ENCODE measurements at places on chromosomes 2 and 18.
A peak's percentile ranks its signal among the peaks of the same experiment; 100 is the strongest.

GRCh38 chr2:233247744-233248143 lies 3.7 kb upstream of the ATG16L1 start:
- no peak for DNase-seq

DNA sequence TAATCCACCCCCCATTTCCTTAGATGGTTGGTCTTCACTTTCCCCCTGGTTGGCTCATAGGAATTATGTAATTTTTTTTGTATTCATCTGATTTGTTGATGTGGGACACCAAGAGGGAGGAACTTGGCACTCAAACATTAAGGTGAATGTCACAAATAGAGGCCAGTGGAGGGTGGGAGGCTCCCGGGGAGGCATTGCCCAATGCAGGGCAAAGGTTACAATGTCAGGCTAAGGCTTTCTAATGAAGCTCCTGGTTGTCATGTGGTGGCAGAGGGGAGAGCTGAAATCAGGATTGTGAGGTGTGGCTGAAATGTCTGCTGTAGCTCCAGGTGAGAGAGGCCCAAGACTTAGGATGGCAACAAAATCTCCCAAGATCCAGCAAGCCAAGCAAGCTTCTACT lies 42.7 kb downstream of the MPHOSPH10 start:
- no peak for DNase-seq

DNA sequence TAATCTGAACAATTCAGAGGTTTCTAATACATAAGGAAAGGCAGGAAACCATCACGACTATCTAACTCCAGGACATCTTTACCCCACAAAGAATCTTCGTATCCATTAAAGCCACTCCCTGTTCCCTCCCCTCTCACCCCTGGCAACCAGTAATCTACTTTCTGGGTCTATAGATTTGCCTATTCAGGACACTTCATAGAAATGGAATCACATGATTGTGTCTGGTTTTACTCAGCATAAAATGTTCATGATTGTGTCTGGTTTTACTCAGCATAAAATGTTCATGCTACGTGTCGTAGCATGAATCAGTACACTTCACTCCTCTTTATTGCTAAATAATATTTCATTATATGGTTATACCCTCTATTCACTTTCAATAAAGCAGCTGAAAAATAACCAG lies 11.6 kb downstream of the FECH start:
- DNase-seq, result no peak

GRCh38 chr2:11446733-11447248 lies 19.2 kb downstream of the E2F6 start:
- DNase-seq, result peak; percentile 17

GRCh38 chr18:50203801-50204604 lies 9.1 kb upstream of the MYO5B start:
- DNase-seq, result peak; percentile 84

GRCh38 chr2:53744395-53745065 lies 23.1 kb upstream of the CHAC2 start:
- DNase-seq, result no peak

DNA sequence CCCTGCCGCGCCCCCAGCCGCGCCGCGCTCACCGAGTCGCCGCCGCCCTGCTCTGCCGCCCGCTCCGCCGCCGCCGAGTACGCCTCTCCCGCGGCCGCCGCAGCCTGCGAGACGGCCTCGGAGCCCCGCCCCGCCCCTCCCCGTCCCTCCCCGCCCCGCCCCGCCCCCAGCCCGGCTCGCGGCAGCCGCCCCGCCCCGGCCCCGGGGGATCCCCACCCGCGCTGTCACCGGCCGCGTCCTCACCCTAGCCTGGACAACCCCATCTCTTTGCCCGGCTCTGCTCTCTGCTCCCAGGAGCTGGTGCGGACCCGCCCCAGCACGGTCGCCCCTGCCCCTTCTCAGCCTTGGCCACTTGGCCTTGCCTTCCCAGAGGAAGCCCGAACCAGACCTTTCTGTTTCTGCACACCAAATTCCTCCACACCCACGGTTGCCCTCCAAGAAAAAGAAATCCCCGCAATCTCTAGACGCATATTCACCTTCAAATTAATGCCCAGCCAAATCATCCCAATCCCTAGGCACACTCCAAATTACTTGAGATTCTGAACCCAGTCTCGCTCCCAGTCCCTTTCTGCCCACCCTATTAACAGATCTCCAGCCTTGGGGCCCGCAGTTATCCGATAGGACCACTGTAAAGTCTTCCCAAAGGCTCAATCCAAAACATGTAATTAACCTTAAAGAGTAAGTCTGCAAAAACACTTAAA lies at the start of gene CYRIA:
Gene CYRIA, minus strand, starts transcription at position 87 of the 701 bp plus-strand sequence. CDS start 77,715 bp downstream, outside the sequence.
- peak; percentile 18 for DNase-seq

GRCh38 chr2:10830203-10830602 lies 17.6 kb upstream of the PDIA6 start:
- DNase-seq, result no peak

DNA sequence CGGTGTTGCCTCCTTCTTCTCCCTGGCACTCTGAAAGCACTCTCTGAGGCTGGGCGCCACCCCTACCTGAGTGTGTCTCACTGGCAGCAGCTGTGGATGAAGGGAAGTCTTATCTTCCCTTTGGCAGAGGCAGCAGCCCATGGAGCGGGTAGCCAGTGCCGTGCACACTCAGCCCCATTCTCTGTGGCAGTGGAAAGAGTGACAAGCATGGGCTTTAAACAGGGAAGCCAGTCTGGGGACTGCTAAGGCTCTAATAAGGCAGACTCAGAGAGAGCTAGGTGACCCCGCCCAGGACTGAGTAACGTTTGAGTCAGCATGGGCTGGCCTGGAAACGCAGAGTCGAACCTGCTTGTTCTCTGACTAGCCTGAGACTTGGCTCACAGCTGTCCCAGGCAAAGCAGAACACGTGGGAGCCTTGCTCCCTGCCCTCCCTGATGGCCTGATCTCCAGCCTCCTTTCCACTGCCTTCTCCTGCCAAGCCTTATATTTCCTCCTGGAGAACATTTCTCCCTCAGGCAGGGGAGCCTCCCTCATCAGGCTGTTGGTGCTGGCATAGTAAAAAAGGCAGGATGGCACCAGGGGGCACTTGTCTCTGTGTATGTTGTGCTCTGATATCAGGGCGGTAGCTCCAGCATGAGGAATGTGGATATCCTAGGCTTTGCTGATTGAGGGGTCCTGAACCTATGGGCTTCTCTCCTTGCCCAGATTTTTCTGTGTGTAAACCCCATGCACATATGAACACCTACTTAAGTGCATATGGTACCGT lies 93.9 kb upstream of the LGALSL start:
- no peak for DNase-seq

- no peak for DNase-seq
Measured at GRCh38 chr2:173881886-173882285, 83.3 kb downstream of the SP3 start.

DNA sequence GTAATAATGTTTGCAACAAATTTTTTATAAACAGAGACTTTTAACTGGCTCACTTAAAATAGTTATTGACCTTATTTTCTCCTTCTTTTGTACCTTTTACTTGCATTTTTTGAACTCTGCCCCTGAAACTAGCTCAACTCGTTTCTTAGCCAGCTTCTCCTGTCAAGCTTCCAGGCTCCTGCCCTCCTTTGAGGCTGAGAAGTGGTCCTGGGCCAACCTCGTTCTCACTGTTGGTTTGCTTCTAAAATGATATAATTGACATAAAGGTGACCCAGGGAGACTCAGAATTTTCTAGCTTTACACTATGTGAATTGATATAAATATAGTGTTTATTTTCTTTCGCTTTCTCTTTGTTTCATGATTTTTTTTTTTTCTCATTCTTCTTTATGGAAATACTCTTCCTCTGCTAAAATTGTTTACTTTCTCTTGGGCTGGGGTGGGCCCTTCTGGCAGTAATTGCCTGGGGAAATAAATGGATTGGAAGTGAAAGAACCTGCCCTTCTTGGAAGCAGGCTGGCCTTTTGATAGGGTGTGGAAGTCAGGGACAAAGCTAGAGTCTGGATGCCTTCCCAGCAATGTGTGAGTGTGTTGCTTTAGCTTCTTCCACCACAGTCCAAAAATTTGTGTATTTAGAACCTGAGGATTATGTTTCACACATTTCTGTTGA lies 30.7 kb downstream of the GPD2 start:
- peak; percentile 1 for DNase-seq

DNA sequence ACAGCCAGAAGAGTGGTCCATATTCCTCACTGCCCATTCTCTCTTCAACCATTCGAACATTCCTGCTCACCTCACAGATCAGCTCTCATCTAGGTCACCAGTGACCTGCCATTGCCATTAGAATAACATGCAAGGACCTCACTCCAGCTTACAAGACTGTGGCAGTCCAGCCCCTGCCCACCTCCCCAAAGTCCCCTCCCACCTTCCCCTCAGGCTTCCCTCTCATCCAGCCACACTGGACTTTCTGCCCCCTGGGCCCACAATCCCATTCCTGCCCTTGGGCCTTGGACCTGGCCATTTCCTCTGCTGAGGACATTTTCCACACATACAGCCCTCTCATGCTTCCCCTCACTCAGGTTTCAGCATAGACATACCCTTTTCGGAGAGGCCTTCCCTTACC lies 5.2 kb upstream of the TMEM177 start:
- DNase-seq, result no peak

- no peak for DNase-seq
Measured at GRCh38 chr2:100166701-100167100, 24.3 kb upstream of the AFF3 start.

DNA sequence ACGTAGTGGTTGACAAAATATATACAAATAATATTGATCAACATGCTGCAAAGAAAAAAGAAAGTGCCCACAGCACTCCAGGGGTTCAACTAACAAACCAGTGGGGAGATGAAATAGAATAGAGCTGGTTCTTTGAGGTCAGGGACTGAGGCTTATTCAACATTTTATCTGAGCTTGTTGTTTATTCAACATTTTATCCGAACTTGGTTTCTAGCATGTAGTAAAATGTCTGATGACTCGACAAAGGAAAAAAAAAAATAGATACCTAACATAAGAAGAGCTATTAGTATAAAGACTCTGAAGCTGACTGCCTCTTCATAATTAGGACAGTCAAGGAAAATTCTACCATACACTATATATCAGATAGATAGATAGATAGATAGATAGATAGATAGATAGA lies 440.9 kb downstream of the NRXN1 start:
- no peak for DNase-seq

DNA sequence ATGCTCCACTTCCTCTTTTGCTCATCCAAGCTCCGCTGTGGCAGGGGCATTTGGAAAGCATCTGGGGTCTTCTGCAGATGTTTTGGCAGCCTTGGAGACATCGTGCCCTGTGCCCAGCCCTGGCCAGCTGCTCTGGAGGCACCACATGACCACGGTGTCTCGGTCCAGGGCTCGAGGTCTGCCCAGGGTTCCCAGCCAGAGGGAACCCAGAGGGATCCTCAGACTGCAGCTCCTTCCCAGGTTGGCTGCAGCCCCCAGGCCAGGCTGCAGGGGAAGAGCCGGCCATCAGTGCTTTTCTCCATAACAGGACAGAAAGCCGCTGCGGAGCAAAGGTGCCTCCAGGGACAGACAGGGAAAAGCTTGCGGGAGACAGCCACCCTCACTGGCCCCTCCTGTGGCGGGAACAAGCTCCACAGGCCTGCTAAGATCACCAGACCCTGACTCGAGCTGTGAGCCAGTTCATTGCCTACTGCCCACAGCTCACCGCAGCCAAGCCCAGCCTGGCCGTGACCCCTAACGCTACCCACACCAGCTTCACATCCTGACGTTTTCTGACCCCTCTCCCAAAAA lies 74.7 kb downstream of the SMAD7 start:
- DNase-seq, result no peak

DNA sequence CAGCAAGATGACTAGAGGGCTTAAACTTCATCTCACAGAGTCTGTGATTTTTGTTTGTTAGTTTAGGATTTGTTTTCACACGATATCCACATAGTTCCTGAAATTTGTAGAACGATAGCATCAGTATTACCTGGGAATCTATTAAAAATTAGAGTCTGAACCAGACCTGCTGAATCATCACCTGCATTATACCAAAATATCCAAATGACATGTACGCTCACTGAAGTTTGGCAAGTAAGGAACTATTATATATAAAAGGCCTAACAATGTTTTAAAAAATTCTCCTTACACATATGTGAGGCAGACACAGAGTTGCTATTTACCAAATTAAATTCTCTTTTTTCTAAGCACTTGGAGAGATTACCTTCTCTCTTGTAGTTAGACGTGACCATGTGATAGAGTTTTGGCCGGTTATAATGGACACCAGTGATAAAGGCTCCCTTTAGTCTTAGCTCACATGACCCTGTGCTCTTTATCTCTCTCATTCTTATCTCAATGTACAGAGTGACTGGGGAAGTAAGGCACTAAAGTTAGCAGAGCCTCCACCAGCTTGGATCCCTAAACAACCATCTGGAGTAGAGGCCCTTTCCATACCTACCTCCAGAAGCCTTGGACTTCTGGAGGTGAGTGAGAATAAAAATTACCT lies 363.1 kb downstream of the DSC3 start:
- no peak for DNase-seq

DNA sequence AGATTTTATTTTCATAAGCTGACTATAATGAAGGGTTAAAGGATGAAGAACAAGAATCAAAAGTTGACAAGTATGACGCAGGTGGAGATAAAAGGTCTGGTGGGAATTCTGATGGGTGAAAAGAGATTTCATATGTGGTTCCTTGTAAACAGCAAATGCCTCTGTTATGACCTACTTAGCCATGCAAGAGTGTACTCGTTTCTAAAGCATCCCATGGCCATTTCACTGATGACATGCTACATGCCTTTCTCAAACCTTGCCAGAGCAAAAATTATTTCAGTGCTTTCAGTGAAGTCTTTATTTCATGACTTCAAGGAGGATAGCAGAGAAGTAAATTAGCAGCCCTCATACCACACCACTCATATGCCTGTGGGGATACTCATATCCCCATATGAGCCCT lies 71.7 kb downstream of the FEZ2 start:
- DNase-seq, result no peak
